Activated CD4-positive, alpha-beta T cell treated with anti-CD3 and anti-CD28 coated beads for 4 hours (primary cell): ENCODE measurements at places on chromosomes 4 and X.
A peak's percentile ranks its signal among the peaks of the same experiment; 100 is the strongest.

- no peak for DNase-seq
Measured at GRCh38 chrX:40821780-40822179, 86.4 kb upstream of the MED14 start.

DNA sequence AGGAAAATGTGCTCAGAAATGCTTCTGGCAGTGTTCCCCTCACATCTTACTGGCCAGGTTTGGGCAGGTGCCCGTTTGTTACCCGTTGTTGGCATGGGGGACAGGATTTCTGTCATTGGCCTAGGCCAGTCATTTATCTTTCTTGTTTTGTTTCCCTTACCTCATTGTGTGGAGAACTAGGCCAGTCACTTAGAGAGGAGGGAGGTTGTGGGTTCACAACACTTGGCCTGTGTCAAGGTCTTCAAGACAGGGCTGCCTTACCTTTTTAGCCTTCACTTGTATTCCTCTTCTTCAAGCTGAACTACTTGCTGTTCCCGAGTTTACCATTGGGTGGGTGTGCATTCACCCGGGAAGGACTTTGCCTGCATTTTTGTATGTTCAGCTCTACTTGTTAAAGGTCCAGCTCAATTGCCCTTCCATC, 17.7 kb downstream of the SNX25 start:
- no peak for DNase-seq

DNA sequence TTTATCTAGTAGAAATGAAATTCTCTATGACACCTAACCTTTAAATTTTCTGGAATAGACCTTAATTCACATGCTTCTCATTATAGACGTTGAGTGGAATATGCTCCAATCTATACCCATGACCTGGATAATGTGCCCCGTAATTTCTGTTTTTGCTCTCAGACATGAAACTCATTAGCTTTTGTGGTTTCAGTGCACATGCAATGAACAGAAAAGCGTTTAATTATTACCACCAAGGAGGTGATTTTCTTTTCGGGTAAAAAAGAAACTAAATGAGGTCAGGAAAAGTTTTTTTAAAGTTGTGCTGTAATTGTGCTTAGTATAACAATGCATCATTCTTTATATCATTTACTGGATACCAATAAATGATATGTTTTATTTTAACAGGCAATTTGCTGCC, 1703.9 kb upstream of the TENM3 start:
- no peak for DNase-seq

GRCh38 chrX:104427693-104428092, 138.3 kb upstream of the IL1RAPL2 start:
- DNase-seq, result no peak

DNA sequence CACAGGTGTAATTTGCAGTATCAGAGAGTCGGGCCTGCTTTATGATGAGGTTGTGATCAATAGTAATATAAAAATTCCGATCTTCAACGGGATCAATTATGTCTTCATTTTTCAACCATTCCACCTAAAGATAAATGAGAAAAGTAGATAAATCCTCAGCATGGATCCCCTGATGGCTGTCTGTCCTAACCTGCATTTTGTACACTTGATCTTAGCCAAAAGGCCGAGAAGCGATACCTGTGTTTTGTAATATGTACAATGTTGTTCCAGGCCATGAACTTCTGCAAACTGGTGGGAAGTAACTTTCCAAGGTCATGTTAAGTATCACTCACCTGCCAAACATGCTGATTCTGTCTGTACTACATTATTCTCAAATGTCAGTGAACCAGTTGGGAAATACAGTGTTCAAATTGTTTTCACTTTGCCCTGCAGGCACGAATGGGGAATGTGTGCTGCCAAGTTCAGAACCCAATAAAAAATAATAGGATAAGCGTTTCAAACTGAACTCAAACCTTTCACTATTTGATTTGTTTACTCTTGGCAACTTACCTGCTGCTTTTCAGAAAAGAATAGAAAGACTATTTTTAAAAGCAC, 298.1 kb downstream of the UNC5C start:
- DNase-seq, result no peak

GRCh38 chr4:48340276-48340964, 909 bp upstream of the SLAIN2 start:
- peak; percentile 37 for DNase-seq

DNA sequence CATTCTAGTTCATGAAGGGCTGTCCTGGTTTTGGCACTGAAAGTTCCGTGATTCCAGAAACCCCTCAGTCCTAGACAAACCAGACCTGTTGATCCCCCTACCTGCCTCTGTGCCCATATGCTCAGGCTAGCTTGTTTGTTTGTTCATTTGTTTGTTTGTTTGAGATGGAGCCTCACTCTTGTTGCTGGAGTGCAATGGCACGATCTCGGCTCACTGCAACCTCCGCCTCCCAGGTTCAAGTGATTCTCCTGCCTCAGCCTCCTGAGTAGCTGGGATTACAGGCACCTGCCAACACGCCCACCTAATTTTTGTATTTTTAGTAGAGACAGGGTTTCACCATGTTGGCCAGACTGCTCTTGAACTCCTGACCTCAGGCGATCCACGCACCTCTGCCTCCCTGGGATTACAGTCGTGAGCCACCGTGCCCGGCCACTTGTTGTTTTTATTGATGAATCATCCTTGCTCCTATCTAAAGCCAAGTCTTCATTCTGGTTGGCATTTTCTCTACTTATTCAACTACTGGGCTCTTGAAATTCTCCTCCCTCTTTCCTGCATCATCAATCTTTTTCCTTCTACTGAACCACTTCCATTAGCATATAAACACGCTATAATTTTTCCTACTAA, 86.3 kb upstream of the BMP2K start:
- no peak for DNase-seq

DNA sequence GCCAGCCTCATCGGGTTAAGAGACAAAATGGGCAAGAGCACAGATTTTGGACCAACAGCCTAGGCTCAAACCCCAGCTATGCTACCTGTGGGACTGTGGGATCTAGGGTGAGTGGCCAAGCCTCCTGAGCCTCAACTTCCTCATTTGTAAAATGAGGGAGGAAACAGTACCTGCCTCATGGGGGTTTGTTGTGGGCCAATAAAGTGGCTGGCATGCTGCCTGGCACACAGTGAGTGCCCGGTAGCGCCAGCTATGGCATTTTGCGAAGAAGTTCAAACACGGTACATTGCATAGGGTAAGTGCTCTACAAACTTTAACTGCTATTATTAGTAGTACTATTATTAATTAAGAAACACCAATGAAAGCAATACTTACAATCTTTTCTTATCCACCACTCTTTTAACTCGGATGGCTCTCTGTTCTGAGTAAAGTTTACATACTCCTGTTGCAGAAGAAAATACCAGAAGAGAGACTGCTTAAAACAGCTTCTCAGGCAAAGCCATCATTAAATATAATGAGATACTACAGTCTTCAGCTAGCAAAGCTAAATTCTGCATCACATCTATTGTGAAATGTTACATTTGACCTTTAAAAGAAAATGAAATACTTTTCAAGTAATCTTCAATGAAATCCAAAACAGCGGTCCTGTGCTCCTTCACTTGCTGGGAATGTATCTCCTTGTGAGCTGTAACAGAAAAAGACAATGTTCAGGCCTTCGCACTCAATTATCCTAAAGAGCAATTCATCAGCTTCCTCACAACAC, 70.1 kb downstream of the NSG1 start:
- DNase-seq, result no peak

DNA sequence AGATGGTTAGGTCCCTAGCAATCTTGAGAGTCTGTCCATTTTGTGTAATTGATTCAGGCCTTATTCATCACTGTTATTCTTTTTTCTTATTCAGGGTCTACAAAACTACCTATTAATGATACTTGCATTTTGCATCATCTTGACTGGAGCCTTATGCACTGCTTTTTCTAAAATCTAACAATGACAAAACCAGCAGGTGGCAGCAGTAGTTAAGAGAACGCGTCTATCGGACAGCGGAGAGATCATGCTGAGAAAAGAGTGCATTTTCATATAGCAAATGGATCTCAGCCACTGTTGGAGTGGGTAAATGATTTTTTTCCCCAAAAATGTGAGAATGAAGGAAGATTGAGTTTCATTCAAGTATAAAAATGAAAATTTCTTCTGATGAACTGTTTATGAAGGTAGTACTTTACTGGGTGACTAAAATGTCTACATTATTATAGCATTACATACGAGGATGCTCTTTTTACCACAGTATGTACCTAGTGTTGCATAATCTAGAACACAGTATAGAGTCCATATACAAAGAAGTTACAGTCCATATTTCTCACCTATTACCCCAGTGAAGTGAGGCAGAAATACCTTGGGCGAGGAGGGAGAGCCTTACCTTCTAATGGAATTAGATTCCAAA, 43.2 kb downstream of the TMEM144 start:
- no peak for DNase-seq

DNA sequence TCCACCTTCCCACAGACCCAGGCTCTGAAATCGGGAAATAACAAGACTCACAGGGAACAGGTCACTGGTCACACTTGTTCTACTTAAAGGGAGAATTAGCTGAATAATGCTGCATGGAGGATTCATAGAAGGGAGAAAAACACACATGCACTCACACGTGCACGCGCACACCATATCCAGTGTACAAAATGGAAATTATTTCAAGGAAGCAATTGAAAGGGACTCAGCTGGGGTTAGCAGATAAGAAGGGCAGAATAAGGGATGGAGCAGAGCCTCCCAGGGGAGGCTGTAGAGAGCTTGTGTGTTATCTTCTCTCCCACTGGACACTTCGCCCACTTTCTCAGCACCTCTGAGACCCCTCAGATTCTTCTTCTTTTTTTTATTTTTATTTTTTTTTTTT, 10.3 kb downstream of the GABRQ start:
- no peak for DNase-seq

GRCh38 chr4:74855879-74856278, 61.6 kb upstream of the BTC start:
- no peak for DNase-seq
